HFFc6 (cell line): ENCODE measurements at places on chromosomes 1 and 21.
A peak's percentile ranks its signal among the peaks of the same experiment; 100 is the strongest.

DNA sequence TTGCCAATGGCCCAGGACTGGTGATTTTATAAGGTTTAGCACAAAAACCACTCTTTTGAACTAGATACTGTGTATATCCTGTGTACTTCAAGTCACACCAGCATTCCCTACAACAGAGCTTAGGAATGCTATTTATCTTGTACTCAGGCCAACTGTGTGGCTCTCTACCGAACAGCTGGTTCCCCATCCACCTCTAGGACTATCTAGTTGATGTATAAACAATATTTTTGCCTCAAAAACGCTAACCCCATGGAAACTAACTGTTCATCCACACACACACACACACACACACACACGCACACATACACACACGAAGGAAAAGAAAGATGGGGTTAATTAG is 28.7 kb upstream of the SLC45A3 start:
- DNase-seq, result peak; percentile 47

- no peak for DNase-seq
These were observed 173.2 kb downstream of the SMYD3 start for GRCh38 chr1:246333855-246334254.

- no peak for DNase-seq
These were observed 27.5 kb downstream of the KCND3 start for GRCh38 chr1:111961773-111962565.

- DNase-seq, result no peak
These were observed 88.2 kb downstream of the DMRTA2 start for GRCh38 chr1:50335036-50335435.

- DNase-seq, result no peak
These were observed at the start of gene RCSD1 for GRCh38 chr1:167629681-167630567. TSS of gene RCSD1 (plus strand) at chr1:167630232. CDS start at chr1:167630424, 192 bp downstream.

DNA sequence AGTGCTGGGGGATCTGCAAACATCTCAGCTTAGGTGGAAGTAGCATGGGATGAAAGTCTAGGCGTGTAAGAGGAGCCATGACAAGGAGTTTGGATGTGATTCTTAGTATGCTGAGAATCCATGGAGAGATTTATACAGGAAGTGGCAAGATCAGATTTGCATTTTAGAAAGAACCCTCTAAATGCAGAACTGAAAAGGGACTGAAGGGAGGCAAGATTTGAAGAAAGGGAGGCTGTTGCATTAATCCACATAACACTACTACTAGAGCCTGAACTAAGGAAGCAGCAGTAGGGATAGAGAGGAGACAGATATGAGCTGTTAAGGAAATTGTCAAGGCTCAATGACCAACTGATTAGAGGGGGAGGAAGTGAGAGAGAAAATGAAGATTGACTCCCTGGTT is 9.8 kb downstream of the C1orf74 start:
- no peak for DNase-seq
